ENCODE measurements at places on chromosomes 11 and 22. TPM values are rescaled to one million over a fixed set of nuclear protein-coding genes. Genes with fewer than 3 reads are reported as not detected.

OR52I2 gene
- not detected for total RNA-seq

SHISAL1 gene
- under 0.01 TPM for total RNA-seq

UBQLN3 gene
- not detected for total RNA-seq

ATG2A gene
- total RNA-seq: 20.5 TPM

All from G401 (cell line).